NAMALWA (cell line): ENCODE measurements at places on chromosomes 2 and 18.
A peak's percentile ranks its signal among the peaks of the same experiment; 100 is the strongest.

DNA sequence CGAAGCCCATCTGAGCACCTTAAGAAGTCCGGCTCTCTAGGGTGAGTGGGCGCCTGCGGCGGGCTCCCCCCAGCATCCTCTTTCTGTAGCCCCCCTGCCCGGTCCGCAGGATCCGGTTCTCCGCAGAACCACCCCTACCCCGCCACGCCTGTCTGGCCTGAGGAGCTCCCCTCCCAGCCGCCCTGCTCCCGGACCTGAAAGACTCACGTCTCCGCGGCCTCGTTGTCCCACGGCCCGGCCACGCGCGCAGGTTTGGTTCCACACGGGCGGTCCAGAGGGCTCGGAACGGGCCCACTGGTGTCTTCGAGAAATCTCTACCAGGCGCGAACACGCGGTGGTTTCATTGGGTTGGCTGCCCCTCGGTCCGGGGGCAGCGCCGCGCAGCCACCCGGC, 237 bp downstream of the SLC39A6 start:
- DNase-seq, result no peak

- no peak for DNase-seq
These were observed 173.3 kb downstream of the OSR1 start for GRCh38 chr2:19185086-19185485.

GRCh38 chr2:16179701-16180416, 239.5 kb downstream of the MYCN start:
- no peak for DNase-seq

- no peak for DNase-seq
These were observed 29.1 kb downstream of the TMEM131 start for GRCh38 chr2:97966545-97967215.

DNA sequence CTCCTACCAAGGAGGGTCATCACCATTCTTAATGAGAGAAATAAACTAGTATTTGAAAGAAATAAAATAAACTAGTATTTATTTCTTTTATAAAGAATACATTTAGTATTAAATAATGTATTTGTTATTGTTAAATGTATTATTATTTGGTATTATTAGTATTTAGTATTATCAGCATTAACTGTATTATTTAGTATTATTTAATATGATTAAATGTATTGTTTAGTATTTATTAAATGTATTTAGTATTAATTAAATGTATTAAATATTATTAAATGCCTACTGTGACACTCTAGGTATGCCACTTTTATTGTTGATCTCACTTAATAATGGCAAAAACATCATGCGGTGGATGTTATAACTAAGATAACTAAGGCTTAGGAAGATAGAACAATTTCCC, 353.6 kb upstream of the MAP2 start:
- DNase-seq, result no peak

- DNase-seq, result no peak
These were observed 123.8 kb downstream of the ERBB4 start for GRCh38 chr2:212414767-212415211.

DNA sequence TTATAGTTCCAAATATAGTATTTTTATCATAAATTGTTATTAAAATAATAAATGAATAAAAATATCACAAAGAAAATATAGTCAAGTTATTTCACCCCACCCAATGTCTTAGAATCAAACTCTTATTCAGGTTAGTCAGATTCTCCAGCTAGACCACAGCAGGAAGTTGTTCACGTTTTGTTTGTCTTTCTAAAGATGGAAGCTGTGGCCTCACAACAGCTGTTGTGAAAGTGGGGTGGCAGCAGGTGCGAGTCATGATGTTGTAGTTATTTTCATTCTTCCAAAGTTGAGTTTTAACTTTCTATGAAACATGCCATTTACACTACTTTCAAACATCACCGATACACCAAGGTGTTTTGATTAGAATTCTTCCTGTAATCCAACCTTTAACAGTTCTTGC, 272.9 kb downstream of the SLC8A1 start:
- DNase-seq, result peak; percentile 42

DNA sequence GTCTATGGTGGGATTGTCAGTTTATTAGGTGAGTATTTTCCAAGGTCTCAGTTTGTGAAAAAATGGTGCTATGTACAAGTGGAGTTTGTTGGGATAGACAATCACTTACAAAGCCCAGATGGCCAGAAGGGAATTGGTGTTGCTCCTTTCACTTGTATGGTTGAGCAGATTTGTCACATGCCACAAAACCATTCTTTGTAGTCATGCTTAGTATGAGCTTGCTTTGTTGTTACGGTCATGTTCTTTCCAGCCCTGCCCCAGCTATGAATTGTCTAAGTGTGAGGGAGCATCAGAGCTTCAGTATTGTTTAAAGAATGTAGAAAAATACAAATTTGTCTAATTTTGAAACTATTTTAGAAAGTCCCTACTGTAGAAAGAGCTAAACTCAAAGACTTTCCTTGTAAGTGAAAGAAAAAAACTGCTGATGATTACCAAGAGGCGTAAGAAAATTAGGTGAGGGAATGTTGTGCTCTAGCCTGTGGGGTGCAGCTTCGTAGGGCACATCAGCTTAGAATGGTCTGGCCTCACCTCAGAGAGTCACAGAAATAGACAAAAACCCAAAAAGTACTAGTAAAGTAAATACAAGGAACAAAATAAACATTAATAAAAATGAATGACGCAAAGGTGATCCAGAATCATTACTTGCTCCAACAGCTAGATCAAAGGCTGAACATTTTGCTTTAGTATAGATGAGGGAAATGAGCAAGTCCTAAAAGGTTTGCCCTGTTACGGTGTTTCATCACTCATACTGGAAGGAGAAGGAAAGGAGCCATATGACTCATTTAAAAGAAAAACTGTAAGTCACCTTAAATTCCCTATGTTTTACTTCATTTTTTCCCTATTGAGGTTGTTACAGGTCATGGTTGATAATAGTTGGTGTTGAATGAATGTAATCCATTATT, 9.2 kb downstream of the TGIF1 start:
- no peak for DNase-seq

- no peak for DNase-seq
These were observed 410 bp upstream of the TGIF1 start for GRCh38 chr18:3449512-3450011.

DNA sequence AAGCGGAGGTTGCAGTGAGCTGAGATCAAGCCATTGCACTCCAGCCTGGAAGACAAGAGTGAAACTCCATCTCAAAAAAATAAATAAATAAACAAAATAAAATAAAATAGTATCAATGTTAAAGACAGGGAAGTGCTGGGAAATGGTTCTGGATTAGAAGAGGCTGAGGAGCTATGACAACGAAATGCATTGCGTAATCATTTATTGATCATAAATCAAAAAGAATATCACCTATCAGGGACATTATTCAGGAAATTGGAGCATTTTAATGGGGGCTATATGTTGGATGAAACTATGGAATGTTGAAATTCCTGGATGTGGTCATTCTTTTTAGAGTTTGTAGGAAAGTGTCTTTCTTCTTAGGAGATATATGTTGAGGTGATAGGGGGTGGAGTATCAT, 30.9 kb upstream of the MTA3 start:
- DNase-seq, result no peak

DNA sequence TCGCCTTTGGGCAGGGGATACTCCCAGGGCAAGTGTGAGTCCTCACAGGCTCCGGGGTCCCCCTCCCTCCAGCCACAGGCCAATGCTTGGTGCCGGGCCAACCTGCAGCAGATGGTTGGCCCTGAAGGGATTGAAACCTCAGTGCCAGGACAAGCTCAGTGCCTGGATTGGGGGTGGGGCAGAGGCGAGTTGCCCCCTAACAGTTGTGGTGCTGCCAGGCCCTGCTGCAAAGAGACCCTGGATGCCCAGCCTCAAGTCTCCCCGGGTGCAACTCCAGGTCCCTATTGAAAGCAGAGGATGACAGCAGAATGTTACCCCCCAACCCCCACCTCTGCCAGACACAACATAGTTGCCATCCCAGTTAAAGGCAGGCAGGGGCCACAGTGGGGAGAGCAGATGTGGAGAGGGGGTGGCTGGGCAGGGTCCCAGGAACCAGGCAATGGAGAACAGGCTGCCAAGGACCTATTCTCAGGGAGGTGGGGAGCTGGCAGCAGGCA, 9.5 kb upstream of the RNF103 start:
- no peak for DNase-seq

GRCh38 chr2:123606631-123607030, 418.5 kb upstream of the CNTNAP5 start:
- no peak for DNase-seq

DNA sequence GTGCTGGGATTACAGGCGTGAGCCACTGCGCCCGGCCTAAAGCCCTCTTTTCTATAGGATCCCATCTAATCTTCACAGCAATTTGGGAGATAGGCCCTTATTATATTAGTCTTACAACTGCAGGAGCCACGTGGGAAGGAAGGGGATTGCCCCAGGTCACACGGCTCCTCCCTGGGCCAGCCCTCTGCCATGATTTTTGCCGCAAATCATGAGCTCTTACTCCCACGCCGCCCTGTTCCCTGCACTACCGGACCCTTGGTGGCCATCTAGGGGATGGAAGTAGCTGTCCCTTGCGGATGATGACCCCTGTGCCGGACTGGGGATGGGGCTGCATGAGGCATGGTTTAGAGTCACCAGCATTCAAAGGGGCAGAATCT, 28.4 kb upstream of the PTMA start:
- DNase-seq, result no peak

DNA sequence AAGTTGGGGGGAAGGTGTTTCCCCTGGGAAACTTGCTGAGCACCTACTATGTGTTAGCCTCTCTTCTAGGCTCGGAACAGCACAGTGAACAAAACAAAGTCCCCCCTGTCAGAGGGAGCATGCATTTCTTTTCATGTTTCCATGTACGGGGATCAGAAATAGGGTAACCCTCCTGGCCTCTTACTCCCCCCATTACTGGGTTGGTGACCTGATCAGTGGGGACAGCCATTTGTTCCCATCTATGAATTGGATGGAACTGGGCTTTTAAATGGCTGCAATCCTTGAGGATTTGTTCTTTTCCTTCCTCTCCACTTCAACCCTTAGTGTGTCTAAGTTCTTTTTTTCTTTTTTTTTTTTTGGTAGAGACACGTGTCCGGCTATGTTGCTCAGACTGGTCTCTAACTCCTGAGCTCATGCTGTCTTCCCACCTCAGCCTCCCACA, 13.7 kb downstream of the NCL start:
- DNase-seq, result peak; percentile 59
